ENCODE measurements at places on chromosomes 2 and 18.

GRCh38 chr18:12423820-12424219 lies 16.1 kb downstream of the PRELID3A start:
- DNase-seq, result no peak

DNA sequence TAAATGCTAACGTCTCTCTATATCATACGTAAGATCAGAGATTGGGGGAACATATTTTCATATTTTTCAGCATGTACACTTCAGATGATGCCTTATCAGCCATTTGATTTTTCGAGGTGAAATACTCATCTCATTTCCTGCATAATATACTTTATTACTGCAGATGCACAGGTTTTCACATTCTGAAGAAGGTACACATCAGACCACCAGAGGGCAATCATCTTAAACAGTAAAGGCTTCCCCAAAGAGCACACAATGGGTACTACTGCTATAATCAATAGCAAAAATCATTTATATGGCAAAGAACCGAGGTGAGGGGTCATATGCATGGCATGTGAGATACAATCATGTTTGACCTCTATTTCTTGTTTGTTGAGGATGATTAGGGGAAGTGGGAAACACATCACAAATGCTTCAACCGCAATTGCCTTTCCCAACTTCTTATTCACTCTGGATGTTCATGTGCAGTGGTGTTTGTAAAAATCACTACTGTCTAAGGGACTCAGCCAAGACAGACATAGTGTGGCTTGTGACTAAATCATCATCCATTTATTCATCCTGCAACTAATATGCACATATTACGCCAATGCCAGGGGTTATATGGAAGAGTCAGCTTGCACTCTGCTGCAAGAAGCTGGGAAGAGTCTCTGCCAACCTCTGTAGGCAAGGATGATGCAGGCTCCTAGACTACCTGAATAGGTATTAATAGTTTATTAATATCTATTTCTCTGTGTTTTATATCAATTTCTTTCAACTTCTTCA lies 118.7 kb downstream of the EPB41L3 start:
- DNase-seq, result no peak

DNA sequence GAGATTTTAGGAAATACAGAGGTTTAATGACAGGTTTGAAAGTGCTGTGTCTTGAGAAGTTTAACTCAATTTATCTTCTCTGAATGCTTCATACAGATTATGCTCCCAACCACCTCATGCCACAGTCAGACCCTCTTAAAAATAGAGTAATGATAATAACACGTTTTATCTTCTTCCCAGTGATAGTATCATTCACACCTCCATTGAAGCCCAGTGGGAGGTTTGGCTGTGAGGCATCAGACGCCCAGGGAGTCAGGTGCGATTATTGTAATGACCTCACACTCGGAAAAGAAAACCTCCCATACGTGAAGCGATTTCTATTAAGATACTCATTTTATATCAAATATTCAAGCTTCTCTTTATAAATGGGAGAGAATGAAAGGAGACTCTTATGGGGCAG lies 366.3 kb downstream of the SETBP1 start:
- DNase-seq, result no peak

- no peak for DNase-seq
Measured at GRCh38 chr2:20169796-20170703, 54.9 kb downstream of the SDC1 start.

DNA sequence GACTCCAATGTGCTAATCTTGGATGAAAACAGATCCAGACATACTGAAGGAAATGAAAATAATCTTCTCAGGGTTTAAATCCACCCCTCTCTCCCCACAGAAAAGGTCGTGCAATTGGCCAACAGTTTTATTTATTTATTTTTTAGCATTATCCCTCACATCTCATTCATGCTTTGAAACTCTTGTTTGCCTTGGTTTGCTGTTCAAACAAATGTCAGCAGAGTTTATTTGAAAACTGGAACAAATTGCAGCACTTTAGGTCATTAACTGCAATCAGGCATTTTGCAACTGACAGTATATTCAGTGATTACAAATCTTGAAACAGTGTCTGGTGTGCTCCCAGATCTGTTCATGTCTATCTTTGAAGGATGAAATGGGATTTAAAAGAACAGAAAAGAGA lies 220.6 kb downstream of the SLC4A10 start:
- DNase-seq, result no peak
